ENCODE measurements at places on chromosomes 3 and 15.

DNA sequence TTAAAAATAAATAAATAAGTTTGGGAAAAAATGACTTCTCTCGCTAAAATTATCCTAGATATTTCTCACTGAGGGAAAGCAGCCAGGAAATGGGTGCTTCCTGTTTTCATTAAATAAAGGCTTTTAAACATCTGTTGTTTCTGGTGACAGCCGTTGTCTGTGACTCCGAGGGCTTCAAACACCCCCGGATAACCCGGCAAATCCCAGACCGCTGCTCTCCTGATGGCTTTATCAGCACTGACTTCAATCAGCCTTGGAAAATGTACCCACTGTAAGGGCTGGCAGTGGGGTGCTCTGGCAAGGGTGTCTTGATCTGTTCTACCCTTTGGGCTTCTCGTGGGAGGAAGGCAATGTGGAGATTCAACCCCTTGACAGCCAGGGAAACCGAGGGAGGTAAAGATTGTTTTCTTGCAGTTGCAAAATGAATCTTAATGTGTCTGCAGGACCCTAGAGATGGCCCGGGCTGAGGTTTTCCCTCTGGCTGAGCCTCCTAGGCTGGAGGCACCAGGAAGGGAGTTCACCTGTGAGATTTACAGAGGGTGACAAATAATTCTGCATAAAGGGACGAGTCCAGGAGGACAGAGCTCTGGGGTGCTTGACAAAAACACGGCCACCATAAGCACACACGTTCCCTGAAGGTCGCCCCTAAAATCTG is 33.6 kb upstream of the SEC13 start:
- DNase-seq: no peak

DNA sequence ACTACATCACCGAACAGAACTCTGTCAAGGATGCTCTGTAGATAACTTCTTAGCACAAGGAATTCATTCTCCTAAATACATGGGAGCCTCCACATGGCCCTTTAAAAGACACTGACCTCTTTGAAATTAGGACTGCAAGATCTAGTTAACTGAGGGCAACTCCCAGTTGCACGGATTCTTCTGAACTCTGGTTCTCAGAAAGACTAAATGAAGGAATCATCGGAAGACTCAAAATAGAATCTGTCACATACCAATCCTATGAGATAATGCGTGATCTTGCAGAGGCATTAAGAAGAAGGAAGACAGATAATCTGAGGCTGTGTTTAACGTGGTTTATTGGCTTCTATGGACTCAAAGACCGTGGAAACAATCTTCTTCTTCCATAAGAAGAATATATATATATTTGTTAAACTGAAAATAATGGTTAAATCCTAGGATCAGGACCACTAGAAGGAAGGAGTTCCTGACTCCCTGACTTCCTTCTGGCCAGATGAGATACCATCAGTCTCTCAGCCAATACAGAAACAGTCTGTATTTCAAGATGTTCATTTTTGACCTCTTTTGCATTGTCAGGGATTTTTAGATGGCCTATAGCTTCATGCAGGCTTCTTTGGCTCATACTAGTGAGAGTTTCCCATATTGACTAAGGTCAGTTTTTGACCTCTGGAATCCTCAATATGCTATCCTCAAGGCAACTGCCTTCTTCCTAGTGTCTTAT is 33.9 kb upstream of the TBC1D23 start:
- DNase-seq: no peak

DNA sequence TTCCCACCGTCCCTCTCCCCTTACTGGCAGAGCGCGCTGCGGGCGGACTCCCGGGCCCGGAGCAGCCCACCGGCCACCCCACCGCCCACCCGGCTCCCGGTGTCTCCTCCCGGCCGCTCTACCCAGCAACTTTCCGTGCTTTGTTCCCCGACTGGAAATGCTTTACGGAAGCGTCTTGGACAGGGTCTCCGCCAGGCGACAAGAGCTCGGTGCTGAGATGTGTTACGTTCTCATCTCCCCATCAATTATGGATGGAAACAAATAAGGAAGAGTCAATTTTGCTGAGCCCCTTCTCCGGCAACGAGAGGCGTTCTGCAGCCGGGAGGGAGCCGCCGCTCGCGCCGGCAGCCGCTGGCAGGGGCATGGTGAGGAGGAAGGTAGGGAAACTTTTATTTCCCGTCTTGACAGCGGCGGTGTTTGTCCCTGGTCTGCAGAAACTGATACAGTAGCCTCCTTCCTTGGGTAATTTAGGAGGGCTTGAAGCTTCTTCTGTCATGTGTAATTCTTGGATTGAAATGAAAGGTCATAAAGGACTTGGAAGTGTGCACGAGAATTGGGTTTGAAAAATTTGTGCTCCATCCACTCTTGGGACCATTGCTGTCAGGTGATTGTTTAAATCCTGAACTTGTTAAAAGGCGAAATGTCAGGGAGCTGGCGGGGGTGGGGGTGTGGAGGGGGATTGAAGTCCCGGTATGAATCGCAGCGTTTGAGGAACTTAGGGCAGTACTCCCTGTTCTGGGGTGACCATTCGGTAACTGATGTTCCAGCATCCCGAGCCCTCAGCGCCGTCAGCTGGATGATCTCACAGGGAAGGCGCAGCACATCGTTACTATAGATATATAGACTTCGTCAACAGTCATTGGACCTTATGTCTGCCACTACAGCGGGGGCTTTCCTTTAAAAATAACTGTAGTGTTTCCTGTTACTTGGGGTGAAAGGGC is 1.5 kb downstream of the SEMA6D start:
- DNase-seq: no peak

- DNase-seq: no peak
Measured at GRCh38 chr15:64032329-64032728, 14.0 kb downstream of the DAPK2 start.

GRCh38 chr3:5270666-5271371 is 83.3 kb downstream of the EDEM1 start:
- no peak for DNase-seq

GRCh38 chr3:38128303-38128655 is 8.6 kb downstream of the ACAA1 start:
- DNase-seq: no peak

DNA sequence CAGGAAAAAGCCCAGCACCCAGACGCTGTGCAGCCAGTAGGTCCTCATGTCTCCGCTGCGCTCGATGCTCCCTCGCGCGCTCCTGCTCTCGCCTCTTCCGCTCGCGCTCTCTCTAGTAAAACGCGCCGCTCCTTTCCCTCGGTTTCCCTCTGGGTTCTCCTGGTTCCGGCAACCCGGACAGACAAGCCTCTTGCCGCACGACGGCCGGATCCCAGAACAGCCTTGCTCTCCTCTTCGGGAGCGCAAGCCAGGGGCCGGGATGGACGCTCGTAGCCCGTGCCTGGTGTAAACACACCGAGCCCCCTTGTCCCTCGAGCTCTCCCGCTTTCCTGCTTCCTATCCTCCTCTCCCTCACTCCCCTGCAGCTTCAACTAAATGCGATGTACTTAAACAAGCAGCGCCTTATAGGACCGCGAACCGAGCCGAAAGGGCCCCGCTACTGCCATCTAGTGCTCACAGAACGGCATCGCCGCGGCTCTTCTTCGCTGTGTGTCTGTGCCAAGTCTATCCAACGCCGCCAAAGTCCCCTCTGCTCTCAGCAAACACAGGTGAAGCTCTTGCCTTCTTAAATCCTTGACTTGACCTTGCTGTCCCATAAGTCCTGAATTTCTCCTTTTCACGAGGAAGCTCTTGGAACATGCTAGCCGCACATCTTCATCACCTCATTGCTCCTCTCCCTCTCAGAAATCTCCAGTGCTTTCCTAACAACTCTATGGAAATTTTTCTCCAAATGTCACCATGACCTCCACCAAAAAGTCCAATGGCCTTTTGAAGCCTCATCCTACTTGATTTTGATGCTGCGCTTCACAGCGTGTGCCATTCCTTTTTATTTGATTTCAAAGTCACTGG is 1037.2 kb downstream of the IGSF11 start:
- no peak for DNase-seq

DNA sequence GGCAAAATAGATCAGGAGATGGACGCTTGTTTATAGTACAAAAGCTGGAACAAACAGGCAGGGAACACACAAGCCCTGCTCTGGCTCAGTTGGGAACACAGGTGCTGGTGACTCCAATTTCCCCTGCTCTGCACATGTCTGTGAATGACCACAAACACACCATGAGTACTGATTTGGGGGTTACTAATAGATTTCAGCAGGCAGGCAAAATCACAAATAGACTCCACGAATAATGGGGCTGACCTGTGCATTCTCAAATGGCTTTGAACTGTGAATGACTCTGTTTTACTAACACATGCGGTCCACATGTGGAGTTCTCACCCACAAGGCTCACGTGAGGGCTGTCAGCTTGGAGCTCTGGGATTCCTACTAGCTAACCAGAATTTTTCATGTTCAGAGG is 3.9 kb downstream of the RTP3 start:
- no peak for DNase-seq

DNA sequence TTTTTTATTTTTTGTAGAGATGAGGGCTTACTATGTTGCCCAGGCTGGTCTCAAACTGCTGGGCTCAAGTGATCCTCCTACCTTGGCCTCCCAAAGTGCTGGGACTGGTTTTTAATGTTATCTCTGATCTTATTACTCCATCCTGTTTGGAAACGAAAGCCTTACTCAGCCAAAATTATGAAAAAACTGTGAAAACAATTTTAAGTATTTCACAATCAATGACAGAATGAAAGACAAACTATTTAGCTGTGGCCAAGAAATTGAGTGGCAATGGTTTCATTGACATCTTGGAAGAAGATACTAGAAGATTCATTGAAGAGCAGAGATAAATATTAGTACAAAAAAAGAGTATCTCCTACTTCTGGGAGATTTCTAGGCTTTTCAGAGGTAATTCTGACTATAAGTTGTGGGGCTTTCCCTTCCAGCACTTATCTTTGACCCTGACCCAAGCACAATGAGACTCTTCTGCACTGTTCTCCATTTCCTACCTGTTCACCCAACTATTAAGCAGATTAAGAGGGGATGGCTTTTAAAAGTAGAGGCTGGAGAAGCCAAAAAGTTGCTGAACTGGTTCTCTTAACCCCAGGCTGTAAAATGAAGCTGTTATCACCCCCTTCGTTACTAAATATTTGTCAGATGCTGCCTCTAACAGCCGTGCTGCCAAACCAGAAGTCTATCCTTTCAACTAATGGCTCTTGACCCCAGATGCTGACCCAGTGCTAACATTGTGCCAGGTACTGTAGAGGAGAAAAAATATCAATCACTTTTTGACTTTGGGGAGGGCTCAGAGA is 14.2 kb upstream of the SLC25A36 start:
- no peak for DNase-seq

- DNase-seq: no peak
Measured at GRCh38 chr3:173976281-173976680, 578.7 kb downstream of the NLGN1 start.

DNA sequence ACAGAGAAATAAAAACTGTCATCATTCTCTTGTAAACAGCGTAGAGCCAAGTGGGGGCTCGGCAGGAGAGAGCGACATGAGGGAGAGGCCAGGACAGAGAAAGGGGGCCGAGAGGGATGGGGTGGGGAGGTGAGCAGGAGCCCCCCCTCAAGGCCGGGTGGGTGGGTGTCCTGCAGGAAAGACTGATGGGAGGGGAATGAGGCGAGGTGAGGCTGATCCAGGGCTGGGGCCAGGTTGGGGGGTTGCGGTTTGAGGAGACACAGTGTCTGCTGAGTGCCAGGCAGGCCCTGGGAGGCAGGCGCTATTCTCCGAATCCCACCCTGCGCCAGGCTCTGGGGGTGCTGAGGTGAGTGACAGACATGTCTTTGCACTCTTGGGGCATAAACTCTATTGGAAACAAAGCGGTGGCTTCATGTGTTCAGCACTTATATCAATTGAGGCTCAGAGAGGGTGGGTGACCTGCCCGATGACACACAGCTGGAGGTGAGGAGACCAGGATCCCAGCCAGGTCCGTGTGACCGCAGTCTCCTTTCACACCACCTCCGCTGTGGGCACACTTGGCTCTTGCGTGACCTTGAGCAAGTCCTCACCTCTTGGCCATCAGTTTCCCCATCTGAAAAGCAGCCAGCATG is 19.6 kb upstream of the CSPG4 start:
- DNase-seq: no peak

DNA sequence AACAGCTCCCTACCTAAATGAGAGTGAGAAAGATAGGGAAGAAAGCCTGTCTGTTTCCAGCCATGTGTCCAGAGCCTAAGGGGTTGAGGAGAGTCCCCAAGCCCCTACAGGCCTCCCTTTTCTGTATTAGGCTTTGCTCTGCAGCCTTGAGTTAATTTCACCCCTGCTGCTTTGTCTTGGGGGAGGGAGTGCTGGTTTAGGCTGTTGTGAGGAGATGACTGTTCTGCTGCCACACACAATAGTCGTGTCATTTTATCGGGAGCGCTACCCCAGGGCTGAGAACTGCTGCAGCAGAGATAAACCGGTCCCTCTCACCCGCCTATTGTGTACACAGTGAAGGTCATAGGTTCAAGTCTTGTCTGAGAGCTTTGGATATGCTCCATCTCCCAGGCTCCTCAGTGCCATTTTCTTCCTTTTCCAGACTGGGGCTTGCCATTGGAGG is 1.4 kb downstream of the ZNF609 start:
- DNase-seq: no peak

DNA sequence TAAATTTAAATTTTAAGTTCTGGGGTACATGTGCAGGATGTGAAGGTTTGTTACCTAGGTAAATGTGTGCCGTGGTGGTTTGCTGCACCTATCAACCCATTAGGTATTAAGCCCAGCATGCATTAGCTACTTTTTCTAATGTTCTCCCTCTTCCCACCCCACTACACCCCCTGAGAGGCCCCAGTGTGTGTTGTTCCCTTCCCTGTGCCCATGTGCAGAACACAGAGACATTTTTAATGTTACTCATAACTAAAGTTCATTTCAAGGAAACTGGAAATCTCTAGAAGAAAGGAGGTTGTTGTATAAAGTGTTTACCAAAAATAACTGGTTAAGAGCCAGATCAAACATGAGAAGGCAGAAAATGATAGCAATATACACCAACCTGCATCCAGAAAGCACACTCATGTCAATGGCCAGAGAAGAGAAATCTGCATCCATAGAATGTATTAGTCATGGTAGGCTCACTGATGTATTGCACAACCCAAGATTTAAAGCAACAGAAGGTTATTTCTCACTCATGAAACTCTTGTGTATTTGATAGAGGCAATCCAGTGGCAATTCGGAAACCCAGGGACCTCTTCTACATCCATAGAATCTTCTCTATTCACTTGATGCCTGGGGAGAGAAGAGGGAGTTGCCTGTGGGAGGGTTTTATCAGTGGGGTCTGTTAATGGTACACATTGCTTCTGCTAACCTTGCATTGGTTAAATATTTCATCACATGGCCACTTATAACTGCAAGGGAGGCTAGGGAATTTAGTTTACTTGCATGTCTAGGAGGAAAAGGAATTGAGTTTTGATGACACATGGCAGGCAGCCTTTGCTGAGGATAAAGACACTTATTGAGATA is 321.9 kb upstream of the RASGRP1 start:
- DNase-seq: no peak

GRCh38 chr3:71281280-71281679 is 302.2 kb downstream of the FOXP1 start:
- no peak for DNase-seq

All from stimulated activated CD8-positive, alpha-beta memory T cell treated with anti-CD3 and anti-CD28 coated beads, Interleukin-12 subunit alpha, Interleukin-12 subunit beta, amount 100 ng/mL, for 1 hour (primary cell).